ENCODE measurements at places on chromosomes 13 and 19.

- DNase-seq, result no peak
These were observed 358 bp downstream of the C19orf33 start for GRCh38 chr19:38304352-38304865.

DNA sequence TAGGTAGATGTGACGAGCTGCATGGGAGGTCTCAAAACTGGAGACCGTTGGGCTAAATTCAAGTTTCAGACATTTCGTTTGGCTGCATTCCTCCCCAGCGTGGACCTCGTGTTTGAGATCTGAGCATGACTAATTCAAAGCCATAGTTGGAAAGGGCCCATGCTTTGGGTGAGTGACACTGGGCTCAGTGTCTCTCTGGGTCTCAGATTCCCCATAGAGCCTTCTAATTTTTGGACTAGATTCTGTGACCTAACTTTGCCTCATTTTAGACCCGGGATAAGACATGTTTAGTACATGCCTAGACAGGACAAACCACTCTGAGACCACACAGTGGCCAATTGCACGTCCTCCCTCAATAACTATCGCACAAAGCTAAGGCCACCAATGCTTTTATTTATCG lies 16.6 kb downstream of the CKM start:
- no peak for DNase-seq

- no peak for DNase-seq
These were observed 57.8 kb downstream of the MBNL2 start for GRCh38 chr13:97279913-97280312.

DNA sequence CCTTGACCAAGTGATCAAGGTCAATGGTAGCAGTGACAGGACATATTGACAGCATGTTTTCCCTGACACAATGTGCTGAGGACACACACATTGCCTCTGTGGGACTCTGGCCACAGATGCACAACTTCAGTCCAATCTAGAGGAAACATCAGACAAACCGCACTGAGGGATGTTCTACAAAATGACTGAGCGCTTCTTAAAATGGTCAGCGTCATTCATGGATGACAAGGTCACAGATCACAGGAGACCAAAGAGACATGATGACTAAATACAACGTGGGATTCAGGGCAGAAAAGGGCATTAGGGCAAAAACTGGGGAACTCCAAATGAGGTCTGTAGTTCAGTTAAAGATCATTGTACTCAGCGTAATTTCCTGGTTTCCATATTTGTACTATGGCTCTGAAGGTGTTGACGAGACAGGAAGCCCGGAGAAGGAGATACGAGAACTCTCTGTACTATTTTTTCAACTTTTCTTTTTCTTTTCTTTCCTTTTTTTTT lies 20.6 kb downstream of the PBX4 start:
- no peak for DNase-seq

GRCh38 chr19:49987159-49987698 lies 26.3 kb upstream of the SIGLEC11 start:
- DNase-seq, result peak; percentile 91

DNA sequence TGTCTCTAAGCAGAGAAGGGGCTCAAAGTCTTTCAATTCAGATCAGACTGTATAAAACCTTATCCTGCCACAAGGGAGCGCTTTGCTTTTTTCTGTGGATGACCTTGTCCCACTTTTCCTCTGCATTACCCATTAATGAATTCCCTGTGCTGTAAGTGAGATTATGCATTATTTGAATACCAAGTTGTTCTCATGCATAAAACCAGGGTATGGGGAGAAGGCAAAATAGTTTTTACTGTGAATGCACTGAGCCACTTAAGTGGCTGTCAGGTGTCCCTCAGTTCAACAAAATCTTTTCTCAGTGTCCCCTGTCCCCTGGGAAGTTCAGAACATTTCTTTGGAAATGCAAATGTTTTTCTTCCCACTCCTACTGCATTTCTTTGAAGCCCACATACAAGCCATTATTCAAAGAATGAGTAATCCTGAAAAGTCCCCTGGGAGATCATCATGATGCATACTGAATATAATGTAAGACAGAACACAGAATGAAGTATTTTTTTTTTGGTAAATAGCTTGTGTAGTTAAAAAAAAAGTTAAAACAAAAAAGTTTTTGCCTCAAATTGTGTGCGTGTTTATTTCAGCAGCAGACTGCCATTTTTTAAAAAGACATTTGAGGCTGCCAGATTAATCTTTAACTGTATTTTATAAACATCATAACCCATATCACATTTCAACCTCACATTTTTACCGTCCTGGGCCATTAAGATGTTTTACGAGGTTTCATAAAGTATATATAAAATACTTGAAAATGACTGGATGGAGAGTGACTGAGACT lies 506.7 kb upstream of the PCDH9 start:
- DNase-seq, result peak; percentile 52

DNA sequence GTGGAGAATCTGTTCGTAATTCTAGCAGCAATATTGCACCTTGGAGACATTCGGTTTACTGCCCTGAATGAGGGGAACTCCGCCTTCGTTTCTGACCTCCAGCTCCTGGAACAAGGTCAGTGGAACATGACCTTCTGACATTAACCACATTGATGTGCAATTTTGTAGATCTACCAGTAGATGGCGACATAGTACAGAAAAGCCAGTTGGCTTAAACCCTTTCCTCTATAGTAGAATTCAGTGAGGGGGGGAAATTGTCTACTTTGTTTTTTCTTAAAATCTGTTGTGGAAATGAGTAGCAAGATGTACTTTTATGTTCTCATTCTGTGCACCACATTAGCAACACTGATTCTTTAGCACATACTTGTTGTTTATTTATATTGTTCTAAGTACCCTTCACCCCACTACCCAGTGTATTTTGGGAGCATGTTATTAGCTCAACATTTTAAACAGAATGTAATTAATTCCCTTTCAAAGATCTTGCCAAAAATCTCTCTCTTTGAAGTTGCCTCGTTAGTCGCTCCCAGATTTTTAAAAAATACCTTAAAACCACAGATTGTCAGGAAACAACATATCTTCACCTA lies 332.2 kb downstream of the MYO16 start:
- DNase-seq, result peak; percentile 31

GRCh38 chr19:7730286-7731217 lies 1.4 kb downstream of the CLEC4G start:
- no peak for DNase-seq

GRCh38 chr13:79917628-79918027 lies 423.3 kb downstream of the SPRY2 start:
- no peak for DNase-seq

- DNase-seq, result no peak
These were observed 2.8 kb downstream of the TYROBP start for GRCh38 chr19:35905178-35905727.

DNA sequence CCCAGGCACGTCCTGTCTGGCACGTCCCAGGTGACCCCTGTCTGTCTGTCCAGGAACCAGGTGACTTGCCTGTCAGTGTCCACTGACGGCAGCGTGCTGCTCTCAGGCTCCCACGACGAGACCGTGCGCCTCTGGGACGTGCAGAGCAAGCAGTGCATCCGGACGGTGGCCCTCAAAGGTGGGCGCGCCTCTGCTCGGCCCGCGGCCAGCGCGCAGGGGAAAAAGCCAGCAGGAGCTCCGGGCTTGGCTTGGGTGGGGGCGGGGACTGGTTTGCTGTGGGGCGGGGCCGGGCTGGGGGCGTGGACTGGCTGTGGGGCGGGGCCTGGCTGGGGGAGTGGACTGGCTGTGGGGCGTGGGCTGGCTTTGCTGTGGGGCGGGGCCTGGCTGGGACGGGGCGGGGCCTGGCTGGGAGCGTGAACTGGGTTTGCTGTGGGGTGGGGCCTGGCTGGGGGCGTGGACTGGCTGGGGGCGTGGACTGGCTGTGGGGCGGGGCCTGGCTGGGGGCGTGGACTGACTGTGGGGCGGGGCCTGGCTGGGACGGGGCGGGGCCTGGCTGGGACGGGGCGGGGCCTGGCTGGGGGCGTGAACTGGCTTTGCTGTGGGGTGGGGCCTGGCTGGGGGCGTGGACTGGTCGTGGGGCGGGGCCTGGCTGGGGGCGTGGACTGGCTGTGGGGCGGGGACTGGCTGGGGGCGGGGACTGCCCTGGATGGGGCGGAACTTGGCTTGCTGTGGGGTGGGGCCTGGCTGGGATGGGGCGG lies 7.2 kb downstream of the WDR18 start:
- DNase-seq, result no peak

- DNase-seq, result no peak
These were observed 77.3 kb upstream of the MCF2L start for GRCh38 chr13:112891477-112892401.

GRCh38 chr13:97422118-97423054 lies 11.6 kb upstream of the RAP2A start:
- no peak for DNase-seq

DNA sequence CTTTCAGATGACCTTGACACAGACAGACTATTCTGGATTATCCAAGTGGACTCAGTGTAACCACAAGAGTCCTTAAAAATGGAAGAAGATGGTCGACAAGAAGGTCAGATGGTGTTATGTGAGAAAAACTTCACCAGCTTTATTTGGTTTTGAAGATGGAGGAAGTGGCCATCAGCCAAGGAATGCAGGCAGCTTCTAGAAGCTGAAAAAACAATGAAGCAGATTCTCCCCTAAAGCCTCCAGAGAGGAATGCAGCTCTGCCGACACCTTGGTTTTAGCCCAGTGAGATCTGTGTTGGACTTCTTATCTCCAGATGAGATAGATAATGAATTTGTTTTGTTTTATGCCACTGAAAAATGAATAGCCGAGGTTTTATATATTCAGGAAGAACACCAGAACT lies 501.5 kb downstream of the DCT start:
- DNase-seq, result no peak

DNA sequence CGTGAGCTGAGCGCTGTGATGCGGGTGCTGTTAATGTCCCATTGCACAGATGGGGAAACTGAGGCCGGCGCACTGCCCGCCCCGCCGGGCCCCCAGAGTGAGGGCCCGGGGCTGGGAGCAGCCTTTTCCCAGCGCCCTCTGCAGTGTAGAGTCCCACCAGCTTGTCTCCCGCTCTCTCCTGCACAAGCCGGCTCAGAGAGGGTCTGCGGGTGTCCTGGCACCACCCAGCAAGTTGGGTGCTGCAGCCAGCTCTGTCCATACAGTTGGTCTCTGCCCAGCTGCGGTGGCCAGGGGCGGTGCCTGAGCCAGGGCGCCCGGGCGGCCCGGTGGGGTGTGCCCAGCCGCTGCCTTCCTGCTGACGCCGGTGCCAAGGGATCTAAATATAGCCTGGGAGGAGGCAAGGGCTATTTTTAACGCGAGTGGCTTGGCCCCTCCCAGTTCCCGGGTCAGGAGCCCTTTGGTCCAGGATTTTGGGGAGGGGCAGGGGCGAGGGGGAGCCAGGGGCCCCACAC lies 19.3 kb downstream of the GADD45B start:
- DNase-seq, result peak; percentile 70

- no peak for DNase-seq
These were observed 98.7 kb downstream of the STARD13 start for GRCh38 chr13:33186861-33187291.

GRCh38 chr13:66074018-66074615 lies 1156.0 kb downstream of the PCDH9 start:
- DNase-seq, result no peak

GRCh38 chr19:19268453-19269385 lies 4.4 kb downstream of the TM6SF2 start:
- no peak for DNase-seq

DNA sequence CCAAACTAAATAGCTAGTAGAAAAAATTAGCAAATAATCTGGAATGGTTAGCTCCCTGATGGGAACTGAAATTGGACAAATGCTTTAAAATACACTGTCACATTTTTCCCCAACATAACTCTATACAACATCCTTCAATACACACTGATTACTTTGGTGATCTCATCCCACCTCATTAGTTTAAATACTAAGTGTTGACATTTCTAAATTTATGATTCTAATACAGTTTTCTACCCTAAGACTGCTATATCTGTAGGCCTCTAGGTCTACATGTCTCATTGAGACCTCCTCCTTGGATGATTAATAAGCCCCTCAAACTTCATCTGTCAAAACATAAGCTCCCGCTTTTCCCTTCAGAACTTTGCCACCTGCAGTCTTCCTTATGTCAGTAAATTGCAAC lies 80.7 kb upstream of the SLITRK5 start:
- no peak for DNase-seq

DNA sequence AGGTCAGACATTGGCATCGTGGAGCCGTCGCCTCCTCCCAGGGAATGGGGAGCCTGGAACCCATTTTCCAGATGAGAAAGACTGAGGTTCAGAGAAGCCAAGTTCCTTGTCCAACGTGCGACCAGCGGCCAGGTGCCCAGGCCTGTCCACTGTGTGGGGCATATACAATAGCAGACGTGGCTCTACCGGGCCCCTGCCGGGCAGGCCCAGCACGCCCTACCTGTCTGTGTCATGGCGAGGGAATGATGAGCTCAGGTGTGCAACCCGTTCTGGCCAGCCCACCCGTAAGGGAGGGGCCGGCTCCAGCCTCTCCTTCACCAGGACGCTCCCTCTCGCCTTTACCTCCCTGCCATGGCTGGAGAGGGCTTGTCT lies 837 bp downstream of the GNA15 start:
- DNase-seq, result no peak

DNA sequence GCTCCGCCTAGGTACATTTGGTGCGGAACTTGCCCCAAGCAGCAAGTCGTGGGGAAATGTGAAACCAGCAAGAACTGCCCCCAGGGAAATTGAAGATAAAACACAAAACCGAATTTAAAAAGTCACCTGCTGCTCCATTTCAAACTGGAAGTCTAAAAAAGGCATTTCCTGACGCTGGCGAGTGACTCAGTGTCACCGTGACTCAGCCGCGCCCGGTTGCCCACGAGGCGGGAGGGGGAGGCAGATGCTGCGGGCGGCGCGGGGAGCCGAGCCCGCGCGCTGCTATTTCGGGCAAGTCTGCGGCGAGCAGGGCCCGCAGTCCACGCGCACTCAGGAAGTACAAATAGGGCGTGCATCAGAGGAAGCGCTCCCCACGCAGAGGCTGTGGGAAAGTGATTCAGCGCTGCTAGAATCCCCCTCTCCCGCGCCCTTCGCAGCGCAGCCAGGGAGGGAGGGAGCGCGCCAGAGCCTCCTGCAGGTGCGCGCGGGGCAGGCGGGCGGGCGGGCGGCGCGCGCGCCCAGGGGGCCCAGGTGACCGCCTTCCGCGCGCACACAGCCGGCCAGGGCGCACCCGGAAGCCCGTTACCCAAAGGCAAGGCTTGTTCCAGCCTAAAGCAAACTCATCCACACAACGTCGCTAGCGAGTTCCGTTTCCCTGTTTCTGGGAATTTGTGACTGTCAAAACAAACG lies 168.8 kb downstream of the COL4A1 start:
- peak; percentile 46 for DNase-seq

DNA sequence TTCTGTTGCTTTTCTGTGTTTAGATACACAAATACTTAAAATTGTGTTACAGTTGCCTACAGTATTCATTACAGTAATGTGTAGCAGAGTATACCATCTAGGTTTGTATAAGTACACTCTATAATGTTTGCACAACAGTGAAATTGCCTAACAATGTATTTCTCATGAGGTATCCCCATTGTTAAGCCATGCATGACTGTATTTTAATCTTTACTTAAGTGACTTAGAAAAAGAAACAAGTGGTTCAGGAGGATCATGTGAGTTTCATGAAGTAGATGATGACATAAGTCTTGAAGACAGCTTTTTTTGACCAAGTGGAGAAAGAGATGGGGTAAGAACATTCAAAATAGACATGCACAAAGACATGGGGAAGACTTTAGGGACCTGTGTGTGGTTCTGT lies 8.4 kb upstream of the KCTD4 start:
- DNase-seq, result no peak

- DNase-seq, result no peak
These were observed 43.5 kb downstream of the NEK5 start for GRCh38 chr13:52085421-52085820.

Data from muscle of arm (tissue), 14 donors.